ENCODE measurements at places on chromosomes 6 and 20.

GRCh38 chr20:50012282-50013263, 29.8 kb downstream of the SNAI1 start:
- no peak for DNase-seq

GRCh38 chr20:59161721-59162120, 1.9 kb upstream of the ZNF831 start:
- no peak for DNase-seq

DNA sequence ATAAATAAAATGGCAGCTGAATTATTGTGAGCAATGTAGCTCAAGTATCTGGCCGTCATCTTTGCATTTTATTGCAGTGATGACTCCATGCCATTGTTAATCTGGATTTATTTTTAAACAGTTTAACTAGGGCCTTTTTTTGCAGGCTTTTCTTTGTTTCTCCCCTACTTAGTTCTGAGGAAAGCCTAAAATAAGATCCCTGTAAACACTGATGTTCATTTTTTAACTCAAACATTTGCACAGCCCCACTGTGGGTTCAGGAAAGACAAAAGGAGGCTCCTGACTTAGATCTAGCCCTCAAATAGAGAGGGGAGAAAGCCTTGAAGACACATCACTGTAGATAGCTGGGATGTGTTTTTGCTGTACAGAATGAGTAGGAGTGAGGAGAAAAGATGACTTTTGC, 69.2 kb downstream of the PLEKHG1 start:
- no peak for DNase-seq

DNA sequence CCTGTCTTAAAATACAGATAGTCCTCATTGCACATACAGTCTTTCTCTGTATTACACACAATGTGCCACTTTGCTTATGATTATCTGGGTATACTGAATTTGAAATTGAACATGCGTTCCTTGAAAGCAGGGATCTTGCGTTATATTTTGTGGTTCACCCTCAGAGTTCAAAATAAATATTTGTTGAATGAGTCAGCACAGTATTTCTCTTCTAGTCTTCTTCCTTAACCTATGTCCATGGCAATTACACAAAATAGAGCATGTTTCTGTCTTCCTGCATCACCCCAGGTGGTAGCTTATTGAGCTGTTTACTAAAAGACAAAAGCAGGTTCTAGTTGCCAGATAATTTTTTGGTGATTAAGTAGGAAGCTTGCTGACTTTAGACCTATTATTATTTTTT, 272.9 kb upstream of the FERMT1 start:
- DNase-seq: no peak

DNA sequence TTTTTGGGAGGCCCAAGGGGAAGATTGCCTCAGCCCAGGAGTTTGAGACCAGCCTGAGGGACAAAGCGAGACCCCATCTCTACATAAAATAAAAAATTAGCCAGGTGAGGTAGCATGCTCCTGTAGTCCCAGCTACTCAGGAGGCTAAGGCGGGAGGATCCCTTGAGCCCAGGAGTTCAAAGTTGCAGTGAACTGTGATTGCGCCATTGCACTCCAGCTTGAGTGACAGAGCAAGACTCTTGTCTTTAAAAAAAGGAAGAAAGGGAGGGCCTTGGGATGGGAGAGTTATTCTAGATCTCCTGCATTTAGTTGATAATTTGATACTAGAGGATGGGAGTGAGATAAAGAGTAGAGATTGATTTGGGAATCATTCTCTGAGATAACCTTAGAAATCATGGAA, 68.1 kb downstream of the ITCH start:
- no peak for DNase-seq

GRCh38 chr6:166438211-166438861, 55.6 kb upstream of the MPC1 start:
- DNase-seq: no peak

All from AG04449 (cell line).